ELF-1 (cell line): ENCODE measurements at places on chromosomes 2 and 18.

DNA sequence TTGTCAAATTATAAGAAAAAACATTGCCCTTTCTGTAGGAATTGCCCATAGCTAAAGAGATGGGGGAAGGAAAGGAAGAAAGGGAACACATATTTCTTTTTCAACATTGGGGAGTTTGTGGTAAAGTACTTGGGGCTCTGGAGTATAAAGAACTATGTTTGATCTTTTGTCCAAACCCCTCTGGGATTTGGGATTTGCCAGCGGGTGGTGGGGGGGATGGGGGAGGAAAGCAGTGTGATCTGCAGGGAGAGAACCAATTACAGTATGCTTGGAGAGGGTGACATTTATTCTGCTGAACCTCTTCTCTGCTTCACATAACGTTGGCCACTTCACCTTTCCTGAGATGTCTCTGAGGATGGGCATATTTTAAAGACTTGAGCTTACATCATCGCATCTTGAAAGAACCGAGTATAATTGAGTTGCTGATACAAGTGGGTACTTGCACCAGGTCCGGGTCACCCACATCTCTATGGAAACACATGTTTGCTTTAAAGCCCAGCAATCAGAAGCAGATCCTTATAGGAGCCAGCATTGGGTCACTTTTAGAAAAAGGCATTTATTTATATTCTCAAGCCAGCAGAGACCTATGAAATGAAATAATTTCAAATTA is 73.1 kb downstream of the SPATS2L start:
- peak; percentile 16 for DNase-seq

DNA sequence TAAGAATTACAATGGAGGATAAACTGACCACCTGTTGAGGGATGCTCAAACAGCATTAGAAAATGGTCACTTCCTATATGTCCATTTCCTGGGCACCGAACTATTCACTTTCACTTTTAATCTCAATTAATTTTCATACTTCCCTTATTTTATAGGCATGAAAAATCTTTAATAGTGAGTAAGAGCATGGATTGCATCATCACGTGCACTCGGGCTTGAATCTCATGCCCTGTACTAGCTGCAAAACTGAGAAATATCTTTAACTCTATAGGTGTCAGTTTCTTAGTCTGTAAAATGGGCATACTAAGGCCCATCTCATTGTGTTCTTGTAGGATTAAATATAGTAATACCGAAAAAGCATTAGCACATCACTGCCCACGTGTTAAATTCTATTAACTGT is 183.9 kb upstream of the FIGN start:
- no peak for DNase-seq

- no peak for DNase-seq
Observed at GRCh38 chr2:71526141-71526540, 72.8 kb downstream of the DYSF start.

GRCh38 chr2:138356178-138356577 is 145.4 kb upstream of the SPOPL start:
- DNase-seq, result no peak

DNA sequence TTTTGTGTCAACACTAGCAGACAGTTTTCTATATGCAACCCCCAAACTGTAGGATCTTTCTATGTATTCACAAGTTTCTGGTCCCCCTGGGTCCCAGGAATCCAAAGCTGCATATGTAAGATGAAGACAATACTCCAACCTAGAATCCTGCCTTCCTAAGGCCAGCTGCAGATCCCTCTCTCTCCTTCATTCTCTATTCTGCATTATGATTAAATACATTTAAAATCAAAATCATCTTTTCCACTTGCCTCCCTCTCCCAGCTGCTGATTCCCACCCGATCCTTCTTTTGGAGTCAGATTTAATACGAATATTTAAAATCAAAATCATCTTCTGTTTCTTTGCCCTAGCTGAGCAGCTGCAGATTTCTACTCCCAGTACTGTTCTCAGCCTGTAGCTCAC is 783.0 kb upstream of the ZEB2 start:
- DNase-seq, result no peak
